Activated CD4-positive, alpha-beta T cell treated with anti-CD3 and anti-CD28 coated beads for 1 hour (primary cell): ENCODE measurements at places on chromosomes 11 and 22.

DNA sequence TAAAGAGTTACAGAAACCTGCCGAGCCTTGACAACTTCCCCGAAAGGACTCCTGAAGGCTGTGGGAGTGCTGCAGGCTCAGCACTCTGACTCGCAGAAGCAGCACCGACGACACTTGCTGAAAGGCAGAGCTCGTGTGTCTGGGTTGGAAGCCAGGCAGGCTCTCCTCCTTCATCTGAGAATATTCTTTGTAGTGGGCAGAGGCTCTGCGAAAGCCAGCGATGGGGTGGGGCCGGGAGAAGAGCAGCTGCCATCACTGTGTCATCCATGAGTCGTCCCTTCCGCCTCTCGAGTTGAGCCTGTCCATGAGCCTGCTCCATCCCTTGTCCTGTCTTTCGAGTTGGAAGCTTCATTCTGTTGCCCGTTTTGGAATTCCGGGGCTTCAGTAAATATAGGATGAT, 11.9 kb downstream of the GLB1L2 start:
- no peak for DNase-seq

GRCh38 chr11:61815790-61816735, 740 bp downstream of the FADS1 start:
- DNase-seq = peak; percentile 31

GRCh38 chr11:87901341-87901740, 273.9 kb downstream of the RAB38 start:
- DNase-seq = no peak

- DNase-seq = no peak
These were observed 17.7 kb upstream of the OLFML1 start for GRCh38 chr11:7467652-7468051.

GRCh38 chr11:17747131-17747955, 12.8 kb downstream of the KCNC1 start:
- no peak for DNase-seq
